Left renal pelvis (tissue), 4 donors: ENCODE measurements at places on chromosomes 7 and 10.

DNA sequence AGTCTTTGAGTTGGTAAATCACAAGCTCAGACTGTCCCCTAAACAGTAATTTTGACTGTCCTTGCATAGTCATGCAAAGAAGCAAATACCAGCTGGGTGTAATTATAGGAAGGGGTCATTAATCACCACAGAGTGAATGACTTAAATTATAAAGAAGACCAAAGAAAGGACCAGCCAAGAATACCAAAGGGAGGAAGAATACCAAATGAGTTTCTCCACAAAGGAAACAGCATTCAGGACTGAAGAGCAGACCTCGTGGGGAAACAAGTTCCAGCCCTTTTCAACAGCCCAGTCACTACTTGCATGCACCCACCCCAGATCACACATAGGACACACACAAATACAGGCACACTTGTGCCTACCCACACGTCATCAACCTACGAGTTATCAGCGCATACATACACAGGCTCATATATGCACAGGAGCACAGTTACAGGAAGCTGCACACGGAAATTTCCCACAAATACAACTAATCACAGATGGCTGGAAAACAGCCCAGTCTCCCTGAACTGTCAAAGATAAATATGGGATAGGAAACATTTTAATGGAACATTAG, 77.6 kb downstream of the DENND2A start:
- no peak for DNase-seq

DNA sequence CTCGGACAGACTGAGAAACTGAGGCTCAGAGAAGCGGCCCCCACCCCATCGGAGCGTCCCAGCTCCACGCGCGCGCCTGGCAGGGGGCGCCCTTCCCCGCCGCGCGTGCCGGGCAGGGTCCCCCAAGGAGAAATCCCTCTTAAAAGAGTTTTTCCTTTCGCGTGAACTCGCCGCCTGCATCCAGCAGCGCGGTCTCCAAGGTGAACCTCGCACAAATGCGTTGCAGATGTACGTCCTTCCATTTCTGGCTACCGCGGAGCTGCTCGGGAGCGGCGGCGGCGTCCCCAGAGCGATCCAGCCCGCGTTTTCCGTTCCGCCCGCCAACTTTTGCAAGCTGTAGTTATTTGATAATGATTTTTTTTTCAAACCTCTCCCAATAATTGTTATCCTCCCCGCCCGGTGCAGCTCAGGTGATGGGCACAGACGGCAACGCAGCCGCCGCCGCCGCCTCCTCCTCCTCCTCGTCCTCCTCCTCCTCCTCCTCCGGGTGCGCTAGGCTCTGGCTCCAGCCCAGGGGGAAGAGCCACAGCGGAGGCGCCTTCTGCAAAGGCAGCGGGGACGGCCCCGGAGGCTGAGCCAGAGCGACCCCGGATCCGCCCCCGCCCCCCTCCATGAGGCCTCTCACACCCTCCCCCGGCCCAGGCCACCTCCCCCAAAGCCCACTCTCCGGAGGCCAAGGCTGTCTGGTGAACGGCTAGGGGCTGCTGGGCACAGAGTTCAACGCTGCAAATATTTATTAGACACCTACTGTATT, 74.0 kb upstream of the CUX1 start:
- no peak for DNase-seq

GRCh38 chr10:82497439-82497838, 622.4 kb downstream of the NRG3 start:
- DNase-seq, result no peak

DNA sequence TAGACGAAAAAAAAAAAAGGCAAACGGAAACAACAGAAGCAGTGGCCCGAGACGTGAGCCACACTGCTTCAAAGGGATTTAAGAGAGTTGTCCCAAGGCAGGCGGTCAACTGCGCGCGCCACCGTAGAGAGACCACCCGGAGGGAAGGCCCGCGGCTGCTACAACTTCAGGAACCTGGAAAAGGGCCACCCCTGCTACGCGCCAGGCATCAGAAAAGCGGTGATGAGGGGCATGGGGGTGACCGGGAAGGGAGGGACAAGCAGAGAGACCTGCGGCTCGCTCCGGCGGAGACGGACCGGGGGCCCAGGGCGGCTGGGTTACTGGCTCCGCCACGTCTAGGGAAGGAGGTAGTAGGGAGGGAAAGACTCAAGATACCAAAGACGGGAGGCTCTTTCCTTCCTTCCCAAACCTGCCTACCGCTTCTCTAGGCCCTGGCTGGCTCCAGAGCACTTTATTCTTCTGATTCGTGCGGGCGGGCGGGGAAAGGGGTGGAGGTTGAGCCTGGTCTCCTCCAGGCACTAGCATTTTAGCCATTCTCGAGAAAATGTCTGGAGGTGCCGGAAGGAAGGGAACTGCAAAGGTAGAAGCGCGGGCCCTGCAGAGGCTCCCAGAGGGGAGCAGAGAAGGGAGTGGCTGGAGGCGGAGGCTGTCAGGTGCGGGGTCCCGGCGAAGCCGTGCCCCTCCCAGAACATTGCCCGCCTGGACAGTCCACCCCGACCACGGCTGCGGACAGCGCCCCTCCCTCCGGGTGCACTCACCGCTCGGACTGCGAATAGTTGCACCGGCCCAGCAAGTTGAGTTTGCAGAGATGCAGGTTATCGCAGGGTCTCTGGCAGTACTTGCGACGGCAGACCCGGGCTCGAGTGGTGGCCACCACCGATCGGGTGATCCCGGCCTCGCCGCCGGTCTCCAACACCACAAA, 993 bp downstream of the ZC3HAV1 start:
- DNase-seq, result no peak

DNA sequence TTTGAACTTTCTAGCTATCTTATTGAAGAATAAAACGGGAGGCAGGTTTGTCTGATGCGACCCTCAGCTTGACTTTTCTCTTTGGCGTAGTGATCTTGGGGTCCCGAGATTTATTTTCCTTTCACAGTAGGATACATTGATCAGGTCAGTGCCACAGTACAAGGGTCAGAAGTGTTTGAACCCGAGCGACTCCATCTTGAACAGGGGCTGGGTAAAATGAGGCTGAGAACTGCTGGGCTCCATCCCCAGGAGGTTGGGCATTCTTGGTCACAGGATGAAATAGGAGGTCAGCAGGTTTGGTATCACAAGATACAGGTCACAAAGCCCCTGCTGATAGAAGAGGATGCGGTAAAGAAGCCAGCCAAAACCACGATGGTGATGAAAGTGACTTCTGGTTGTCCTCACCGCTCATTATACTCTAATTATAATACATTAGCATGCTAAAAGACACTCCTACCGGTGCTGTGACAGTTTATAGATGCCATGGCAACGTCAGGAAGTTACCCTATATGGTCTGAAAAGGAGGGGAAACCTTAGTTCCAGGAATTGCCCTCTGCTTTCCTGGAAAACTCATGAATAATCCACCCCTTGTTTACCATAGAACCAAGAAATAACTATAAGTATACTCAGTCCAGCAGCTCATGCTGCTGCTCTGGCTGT, 3.0 kb upstream of the TECPR1 start:
- no peak for DNase-seq

GRCh38 chr7:148447221-148447849, 143.2 kb upstream of the C7orf33 start:
- no peak for DNase-seq

DNA sequence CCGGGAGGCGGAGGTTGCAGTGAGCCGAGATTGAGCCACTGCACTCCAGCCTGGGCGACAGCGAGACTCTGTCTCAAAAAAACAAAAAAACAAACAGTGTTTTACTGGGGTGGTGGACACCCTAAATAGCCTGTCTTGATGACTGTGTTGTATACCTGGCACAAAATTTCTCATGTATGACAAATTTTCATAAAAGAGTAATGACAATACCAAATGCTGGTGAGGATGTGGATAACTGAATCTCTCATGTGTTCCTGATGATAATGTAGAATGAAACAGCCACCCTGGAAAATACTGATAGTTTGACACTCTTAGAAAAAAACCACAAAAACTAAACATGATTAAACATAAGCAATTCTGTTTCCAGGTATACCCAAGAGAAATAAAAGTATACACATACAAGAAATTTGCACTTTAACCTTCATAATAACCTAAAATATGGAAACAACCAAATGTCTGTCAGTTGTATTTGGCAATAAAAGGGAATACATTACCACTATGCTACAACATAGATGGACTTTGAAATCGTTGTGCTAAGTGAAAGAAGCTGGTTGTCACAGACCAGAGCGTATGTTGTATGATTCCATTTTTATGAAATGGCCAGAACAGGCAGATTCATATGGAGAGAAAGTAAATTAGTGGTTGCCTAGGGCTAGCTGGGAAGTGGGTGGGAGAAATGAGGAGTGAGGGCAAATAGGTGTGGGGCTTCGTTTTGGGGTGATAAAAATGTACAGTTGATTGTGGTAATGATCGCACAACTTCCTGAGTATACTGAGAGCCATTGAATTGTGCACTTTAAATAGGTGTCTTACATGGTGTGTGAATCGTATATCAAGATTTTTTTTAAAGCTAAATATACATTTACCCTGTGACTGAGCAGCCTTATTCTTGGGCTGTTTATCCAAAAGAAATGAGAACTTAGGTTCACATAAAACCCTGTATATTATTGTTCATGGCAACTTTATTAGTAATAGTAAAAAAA, 12.5 kb downstream of the WDR37 start:
- DNase-seq, result no peak

DNA sequence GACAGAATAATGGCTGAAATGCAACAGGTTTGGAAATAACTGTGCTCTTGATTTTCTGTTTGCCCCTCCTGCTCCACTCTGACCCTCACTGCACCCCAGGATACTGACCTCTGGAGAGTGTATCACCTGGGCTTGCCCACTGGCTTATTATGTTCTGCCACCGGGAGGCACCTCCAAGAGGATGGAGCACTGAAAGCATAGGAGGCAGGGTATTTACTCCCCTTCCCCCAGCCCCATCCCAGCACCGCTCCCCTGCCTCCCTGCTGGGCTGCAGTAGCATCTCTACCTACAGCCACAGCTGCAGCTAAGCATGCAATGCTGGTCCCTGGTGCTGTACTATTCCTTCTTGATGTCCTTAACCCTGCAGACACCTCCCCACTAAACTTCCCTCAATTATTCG, 26.4 kb downstream of the RAB11FIP2 start:
- DNase-seq, result no peak

- no peak for DNase-seq
These were observed 341.7 kb downstream of the GFRA1 start for GRCh38 chr10:115931309-115931708.

DNA sequence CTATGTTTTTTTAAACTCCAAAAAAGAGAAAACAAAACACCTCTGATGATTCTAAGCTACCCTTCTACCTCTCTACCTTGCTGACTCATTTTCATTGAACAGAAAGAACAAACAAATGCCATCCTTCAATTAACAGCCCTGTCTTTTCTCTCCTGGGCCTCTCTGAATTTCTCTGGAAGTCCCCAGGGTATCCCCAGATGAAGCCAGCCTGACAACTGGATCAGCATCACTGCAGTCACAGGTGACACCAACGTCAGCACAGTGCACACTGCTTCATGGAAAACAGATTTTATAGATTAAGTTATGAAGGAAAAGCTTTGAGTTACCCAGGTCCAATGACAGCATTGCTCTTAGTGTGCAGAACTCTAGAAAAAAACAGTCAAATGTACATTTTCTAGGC, 5.7 kb downstream of the HUS1 start:
- DNase-seq, result no peak

GRCh38 chr7:24881623-24882022, 98.4 kb downstream of the OSBPL3 start:
- no peak for DNase-seq

GRCh38 chr7:158607563-158607962, 19.9 kb upstream of the PTPRN2 start:
- no peak for DNase-seq

GRCh38 chr10:4355350-4355749, 470.7 kb upstream of the AKR1E2 start:
- no peak for DNase-seq

DNA sequence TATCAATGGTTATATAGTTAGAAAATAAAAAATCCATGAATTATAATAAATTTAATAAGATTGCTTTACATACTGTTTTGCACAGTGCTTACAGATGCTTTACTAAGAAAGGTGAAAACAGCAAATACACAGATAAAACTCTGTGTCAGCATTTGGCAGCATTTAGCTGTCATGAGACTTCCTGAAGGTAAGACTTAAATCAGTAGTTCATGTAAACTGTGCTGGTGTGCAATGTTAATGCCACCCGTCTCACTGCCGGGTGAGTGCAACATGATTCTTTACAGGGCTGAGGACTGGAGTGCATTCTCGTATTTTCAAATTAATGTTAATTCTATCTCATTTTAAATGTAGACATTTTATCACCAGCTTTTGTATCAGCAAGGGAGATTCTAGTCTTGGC, 326.2 kb upstream of the POT1 start:
- no peak for DNase-seq

DNA sequence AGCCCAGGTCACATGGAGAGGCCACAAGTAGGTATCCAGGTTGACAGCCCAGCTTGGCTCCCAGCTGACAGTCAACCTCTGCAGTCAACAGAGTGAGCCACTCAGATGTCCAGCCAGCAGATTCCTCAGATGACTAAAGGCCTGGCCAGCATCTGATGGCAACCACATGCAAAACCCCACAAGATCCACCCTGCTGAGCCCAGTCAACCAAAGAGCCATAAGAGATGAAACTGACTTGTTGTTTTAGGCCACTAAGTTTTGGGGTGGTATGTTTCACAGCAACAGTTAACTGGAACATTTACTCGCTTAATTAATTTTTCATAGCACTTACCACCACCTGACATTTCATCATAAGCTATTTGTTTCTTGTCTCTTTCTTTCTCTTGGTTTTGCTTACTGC, 107.3 kb upstream of the KDM7A start:
- DNase-seq, result no peak

DNA sequence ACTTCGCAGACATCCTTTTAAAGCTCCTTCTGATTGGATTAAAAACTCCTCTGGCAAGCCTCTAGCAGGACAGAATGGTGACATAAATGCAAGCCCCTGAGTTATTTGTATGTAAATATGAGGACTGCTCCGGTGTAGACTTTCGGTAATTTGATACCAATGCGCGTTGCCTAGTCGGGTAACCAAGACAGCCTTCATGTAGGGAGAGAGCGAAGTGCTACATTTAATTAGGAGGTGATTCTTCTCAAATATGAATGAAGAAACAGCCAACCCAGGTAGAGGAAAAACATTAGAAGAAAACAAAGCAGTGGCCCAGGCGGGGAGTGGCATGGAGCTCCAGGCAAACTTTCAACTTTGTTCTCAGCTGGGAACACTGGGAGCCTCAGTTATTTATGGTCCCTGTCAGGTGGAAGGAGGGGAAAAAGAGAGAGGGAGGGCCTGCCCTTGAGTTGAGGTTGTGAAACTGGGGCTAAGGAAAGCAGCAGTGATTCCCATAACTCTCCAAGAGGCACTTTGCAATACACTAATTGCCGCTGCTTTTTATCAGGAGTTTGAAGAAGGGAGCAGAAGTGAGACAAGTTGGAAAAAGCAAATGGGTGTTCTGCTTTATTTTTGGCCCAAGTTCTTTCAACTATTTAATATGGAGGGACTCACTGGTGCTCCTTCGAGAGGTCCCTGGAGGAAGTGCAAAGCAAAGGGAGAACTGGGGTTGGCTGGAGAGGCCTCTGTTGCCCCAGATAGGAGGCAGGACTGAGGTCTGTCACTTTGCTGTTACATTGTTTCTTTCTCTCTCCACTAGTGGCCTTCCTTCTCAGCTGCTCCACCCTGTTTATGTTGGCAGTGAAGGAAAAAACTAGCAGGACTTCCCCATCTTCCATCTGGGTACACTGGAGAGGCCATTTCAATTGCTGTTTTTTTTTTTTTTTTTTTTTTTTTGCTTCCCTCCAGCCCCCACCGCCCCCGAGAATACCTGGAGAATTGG, 234.6 kb upstream of the CCDC6 start:
- DNase-seq, result peak; percentile 86
